ENCODE measurements at places on chromosomes 3 and 15.
A peak's percentile ranks its signal among the peaks of the same experiment; 100 is the strongest.

GRCh38 chr3:167723872-167724271 lies 10.8 kb downstream of the PDCD10 start:
- DNase-seq = no peak

- no peak for DNase-seq
Measured at GRCh38 chr3:153069598-153070510, 92.2 kb upstream of the RAP2B start.

GRCh38 chr15:70433586-70434324 lies 329.6 kb downstream of the UACA start:
- DNase-seq = no peak

DNA sequence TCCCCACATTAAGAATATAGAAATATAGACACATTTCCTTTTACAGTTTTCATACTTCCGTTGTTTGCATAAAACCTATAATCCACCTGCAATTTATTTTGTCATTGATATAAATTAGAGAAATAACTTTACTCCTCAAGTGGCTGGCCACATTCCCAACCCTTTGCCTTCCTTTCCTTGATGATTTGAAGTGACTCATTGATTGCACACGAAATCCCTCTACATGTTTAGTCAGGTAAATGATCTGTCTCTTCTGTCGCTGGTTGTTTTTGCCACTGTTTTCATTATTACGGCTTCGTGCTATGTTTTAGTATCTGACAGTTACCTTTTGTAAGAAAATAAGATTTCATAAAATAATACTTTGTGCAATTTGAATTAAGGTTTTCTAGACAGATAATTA lies 272.2 kb upstream of the NR2E3 start:
- DNase-seq = no peak

DNA sequence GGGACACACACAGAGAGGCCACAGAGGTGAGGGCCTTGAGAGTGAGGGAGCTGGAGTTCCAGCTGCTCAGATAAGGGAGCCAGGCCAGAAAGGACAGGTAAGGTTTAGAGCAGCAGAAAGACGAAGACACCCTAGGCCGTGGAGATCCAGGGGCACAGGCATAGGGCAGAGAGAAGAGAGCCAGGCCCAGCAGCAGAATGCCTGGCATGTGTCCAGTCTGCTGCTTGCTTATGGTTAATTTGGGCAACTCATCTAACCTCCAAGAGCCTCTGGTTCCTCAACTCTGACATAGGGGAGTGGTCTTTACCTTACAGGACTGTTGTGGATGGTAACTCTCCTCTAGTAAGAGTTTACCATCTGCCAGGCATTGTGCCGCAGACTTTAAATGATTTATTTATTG lies 35.9 kb downstream of the STARD5 start:
- no peak for DNase-seq

DNA sequence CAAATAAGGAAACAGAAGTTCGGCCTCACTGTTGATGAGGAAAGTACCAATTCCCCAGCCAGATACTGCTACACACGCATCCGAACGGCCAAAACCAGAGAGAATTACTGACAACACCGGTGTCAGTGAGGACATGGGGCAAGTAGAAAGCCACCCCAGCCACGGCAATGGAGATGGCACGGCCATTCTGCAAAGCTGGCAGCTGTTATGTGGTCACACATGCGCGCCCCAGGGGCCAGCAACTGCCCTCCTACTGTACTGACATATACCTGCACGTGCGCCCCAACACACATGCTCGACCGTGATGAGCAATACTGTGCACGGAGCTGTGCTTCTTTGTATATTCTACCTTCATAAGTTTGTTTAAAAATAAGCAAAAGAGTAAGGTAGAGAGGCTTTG lies 217.4 kb downstream of the ADAMTS17 start:
- no peak for DNase-seq

DNA sequence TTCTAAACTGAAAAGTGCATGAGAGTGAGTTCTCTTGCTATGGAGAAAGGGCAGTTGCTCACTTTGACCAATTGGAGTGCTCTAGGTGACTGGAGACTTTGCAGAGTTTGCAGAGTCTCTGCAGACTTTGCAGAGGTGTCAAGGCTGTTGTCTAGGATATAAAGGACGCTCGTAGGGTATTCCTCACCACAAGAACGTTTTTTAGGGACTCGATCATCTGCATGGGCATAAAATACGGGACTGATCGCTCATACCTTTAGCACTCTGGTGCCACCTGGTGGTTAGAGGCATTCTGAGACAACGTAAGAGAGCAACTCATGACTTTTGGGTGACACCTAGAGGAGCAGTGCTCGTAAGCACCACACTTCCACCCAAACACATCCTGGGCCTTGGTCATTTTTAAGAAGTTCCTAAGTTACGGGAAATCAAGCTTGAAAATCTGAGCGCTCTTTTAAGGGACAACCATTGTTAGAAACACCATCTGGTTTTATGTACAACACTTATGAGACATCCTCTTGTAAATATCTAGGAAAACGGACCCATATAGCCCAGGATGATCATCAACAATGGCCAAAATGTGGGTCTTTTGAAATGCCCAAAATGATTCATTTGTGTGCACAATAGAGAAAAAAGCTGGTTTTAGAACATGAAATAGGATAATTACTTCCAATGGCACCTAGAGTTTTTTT lies 51.6 kb upstream of the XCR1 start:
- peak; percentile 78 for DNase-seq

- no peak for DNase-seq
Measured at GRCh38 chr3:54931182-54931581, 3.3 kb upstream of the LRTM1 start.

- DNase-seq = no peak
Measured at GRCh38 chr15:71212146-71212545, 96.9 kb downstream of the THSD4 start.

DNA sequence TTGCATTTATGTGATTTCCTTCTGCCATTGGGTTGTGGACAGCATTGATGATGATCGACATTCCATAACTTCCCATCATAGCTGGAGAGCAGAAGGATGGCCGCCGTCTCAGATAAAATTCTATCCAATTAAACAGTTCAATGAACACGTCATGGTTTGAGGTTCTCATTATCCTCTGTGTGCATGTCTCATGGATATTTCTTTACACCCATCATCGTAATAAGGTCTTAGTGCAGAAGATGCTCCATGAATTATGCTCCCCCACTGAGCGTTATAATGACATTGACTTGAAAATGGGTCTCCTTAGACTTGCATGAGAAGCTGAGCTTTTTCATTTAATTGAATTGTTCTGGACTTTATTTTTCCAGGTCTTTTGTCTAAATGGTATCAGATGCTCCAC lies 92.1 kb downstream of the TRIM42 start:
- no peak for DNase-seq

GRCh38 chr3:29311795-29312194 lies 30.9 kb downstream of the RBMS3 start:
- no peak for DNase-seq

- DNase-seq = no peak
Measured at GRCh38 chr15:79640206-79640605, 208.1 kb downstream of the MINAR1 start.

DNA sequence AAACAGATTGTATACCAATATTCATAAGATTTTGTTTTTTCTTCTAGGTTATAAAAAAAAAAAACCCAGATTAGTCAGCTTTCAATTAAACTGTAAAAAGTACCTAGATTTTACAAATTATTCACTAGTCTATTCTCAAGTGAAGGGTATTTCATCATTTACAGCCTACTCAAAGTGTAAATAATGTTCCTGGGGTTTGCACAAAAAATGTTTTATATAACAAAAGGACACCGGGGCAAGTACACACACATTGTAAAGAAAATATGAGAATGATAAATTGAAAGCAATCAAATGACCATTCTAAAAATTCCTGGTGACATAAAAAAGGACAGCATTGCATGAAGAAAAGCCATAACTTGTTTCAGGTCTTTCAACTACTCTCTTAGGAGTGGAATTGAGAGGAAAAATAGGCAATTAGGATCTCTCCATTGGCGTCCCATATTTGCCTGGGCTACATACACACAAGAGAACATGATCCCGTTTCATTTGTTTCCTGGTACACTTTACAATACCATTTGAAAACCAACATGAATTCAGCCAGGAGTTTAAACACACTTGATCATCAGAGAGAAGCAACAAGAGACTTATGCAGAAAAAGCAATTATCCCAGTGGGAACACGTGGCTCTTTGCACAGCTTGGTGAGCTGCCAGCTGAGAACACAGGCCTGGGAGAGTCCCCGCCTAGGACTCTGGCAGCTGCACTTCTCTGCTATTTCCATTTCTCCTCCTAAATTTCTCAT lies 1039.2 kb downstream of the ROBO1 start:
- DNase-seq = no peak

DNA sequence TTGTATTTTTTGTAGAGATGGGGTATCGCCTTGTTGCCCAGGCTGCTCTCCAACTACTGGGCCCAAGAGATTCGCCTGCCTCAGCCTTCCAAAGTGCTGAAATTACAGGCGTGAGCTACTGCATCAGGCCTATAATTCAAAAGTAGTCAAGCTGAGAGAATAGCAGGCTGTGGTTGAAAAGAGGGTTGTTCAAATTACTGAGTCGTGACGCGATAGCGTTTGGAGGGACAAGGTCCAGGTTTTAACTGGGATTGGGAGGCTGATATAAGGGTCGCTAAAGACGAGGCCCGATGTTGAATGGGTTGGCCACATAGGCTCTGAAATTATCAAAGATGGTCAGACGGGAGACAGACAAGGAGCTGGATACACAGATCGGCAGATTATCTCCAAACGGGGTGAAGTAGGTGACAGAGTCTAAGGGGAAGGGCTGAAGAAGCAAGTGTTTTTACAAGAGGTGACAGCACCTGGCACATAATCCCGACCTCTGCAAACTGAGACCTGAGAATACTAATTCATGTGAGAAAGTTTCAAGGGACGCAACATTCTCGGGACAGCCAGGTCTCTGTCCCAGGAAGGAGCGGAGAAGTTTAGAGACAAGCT lies 759 bp upstream of the ARID3B start:
- DNase-seq = peak; percentile 23

DNA sequence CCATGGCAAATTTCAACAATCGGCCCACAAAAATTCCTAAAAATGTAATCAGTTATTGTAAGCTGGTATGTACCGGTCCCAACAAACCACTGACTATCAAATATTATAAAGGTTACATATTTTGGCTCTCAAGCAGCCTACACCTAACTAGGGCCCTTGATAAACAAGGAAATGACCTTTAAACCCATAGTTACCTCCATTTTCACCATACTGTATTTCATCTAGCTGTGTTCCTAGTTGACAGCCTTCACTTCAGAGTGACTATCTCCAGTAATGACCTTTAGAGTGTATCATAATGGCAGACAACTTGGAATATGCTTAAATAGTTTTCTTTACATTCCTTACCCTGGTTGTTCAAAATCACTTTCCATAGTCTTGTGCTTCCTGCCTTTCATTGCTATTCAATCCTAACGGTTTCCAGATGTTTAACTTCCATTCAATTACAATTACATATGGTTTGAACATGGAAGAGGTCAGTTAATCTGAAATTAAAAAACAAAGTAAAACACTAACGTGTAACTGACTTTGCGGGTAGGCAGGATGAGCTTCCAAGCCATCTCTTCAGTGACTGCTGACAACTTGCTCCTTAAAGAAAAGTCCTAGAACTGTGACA lies 111.9 kb upstream of the TSC22D2 start:
- no peak for DNase-seq

GRCh38 chr15:46413799-46414198 lies 779.0 kb downstream of the SQOR start:
- no peak for DNase-seq

GRCh38 chr3:56681984-56682461 lies 1.0 kb downstream of the TASOR start:
- no peak for DNase-seq

GRCh38 chr15:63503739-63504246 lies 600 bp upstream of the USP3 start:
- DNase-seq = peak; percentile 51

GRCh38 chr3:186544281-186544680 lies at the start of gene CRYGS:
Gene CRYGS (minus strand): TSS chr3:186544380. CDS start chr3:186544326, 54 bp downstream.
- DNase-seq = no peak

DNA sequence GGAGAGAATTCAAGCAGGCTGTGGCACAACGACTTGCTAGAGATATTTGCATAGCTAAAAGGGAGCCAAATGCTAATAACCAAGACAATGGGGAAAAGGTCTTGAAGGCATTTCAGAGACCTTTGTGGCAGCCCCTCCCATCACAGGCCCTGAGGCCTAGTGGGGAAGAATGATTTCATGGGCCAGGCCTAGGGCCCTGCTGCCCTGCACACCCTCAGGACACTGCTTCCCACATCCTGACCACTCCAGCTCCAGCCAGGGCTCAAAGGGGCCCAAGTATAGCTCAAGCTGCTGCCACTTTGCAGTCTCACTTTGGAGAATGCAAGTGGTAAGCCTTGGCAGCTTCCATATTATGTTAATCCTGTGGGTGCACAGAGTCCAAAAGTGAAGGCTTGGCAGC lies 21.5 kb upstream of the PTPN23 start:
- no peak for DNase-seq

GRCh38 chr3:130801473-130801872 lies 54.8 kb upstream of the PIK3R4 start:
- DNase-seq = no peak

All from germinal center (tissue), 1 donor.